ENCODE measurements at places on chromosomes 5 and 9.

GRCh38 chr5:107474716-107475489 is 195.8 kb downstream of the EFNA5 start:
- DNase-seq: no peak

- DNase-seq: no peak
Measured at GRCh38 chr5:142446131-142446959, 121.5 kb upstream of the SPRY4 start.

- DNase-seq: no peak
Measured at GRCh38 chr5:43729846-43730478, 127.0 kb downstream of the NNT start.

- no peak for DNase-seq
Measured at GRCh38 chr9:33430942-33431341, 16.5 kb downstream of the AQP3 start.

- DNase-seq: no peak
Measured at GRCh38 chr5:1028481-1029281, 20.1 kb downstream of the NKD2 start.

GRCh38 chr9:115548609-115549260 is 430.8 kb upstream of the TNC start:
- DNase-seq: no peak

- DNase-seq: no peak
Measured at GRCh38 chr5:137891849-137892248, 2.6 kb downstream of the PKD2L2 start.

GRCh38 chr5:126692971-126693370 is 84.0 kb upstream of the LMNB1 start:
- DNase-seq: no peak

DNA sequence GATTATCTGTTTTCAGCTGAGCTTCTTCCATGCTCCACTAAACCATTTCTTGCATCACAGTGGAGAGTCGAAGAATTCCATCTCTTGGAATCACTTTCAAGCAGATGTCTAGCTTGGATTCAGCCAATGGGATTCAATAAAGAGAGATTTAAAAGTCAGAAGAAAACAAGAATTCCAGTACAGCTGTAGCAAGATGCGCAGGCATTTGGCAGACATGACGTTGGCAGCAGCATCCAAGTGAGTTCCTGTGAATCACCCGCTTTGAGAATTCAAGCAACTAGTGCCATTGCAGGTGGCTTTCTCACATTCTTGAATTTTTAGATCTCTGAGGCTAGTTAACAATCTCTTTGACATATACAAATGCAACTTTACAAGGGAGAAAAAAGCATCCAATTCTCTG is 467.0 kb downstream of the CDH10 start:
- no peak for DNase-seq

- no peak for DNase-seq
Measured at GRCh38 chr5:40356248-40356647, 323.5 kb upstream of the PTGER4 start.

GRCh38 chr5:88761269-88761850 is 121.6 kb downstream of the MEF2C start:
- DNase-seq: no peak

DNA sequence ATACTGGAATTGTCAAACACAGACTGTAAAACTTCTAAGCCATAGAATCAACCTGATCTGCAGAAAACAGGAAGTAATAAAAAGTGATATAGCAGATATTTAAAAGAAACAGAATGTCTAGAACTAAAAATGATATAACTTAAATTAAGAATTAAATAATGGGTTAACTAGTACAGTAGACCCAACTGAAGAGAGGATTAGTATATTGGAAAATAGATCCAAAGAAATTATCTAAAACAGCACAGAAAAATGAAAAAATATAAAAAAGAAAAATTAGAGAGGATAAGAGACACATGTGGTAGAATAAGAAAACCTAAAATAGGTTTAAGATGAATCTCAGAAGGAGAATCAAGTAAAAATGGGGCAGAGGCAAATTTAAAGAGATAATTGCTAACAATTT is 219.9 kb downstream of the SEMA6A start:
- DNase-seq: no peak

DNA sequence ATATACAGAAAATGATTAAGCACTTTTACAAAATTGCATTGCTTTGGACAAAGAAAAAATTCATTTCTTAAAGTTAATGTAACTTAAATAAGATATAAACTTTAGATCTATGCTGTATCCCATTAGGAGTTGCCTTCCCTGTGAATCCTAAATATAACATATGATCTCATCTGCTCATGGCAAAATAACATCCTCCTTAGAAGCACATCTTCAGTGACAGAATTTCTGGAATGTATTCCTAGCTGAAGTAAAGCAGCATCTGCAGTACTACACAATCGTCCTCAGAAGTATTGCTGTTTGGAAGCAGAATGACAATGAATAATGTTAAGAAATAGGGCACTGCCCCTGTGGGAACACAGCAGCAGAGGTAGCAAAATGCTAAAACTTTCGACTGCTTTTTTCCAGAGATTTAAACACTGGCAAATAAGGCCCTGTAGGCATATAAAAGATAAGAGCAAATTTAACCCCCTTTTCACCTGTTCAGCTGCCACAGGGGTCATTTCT is 571.0 kb downstream of the PTPRD start:
- DNase-seq: no peak

DNA sequence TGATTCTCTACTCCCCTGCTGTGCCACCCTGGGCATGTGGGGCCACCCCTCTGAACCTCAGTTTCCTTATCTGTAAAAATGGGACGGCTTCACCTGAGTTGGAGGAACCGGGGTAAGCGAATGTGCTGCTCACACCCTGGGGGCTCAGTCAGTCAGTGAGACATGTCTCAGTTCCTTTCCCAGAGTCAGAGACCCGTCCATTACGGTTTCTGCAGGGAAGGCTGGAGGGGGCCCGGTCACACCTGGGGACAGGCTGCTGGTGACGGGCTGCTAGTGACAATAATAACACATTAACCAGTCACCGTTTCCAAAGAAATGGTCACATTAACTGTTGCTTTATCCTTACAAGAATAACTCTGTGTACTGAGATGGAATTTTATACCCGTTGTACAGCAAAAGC is 282.4 kb downstream of the NSG2 start:
- no peak for DNase-seq

DNA sequence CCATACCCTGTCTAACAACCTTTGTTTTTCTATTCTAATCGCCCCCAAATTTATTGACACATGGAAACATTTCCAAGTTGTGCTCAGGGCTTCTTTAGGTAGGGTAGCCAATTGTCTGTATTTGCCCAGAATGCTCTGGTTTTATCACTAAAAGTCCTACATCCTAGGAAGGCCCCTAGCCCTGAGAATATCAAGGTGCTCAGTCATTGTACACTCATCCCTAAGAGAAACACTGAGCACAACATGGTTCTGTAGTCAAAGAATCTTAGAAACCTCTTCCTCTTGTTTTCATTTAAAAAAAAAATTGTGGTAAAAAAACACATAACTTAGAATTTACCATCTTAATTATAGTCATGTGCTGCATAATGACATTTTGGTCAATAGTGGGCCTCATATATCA is 69.0 kb upstream of the BASP1 start:
- no peak for DNase-seq

DNA sequence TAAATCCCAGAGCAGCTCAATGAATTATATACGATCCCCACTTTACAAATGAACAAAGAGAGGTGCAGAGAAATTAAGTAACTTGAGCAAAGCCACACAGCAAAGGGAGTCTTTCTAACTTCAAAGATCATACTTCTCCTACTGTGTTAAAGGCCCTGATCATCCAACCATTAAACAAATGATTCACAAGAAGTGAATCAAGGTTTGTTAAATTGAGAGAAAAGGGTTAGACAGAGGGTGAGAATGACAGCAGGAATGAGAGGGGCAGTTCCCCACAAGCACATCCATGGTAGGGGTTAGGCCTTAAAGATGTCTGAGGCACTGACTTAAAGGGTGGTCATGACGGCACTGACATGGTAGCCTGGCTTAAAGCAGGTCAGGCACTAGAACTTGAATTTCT is 10.7 kb downstream of the IDNK start:
- DNase-seq: no peak

DNA sequence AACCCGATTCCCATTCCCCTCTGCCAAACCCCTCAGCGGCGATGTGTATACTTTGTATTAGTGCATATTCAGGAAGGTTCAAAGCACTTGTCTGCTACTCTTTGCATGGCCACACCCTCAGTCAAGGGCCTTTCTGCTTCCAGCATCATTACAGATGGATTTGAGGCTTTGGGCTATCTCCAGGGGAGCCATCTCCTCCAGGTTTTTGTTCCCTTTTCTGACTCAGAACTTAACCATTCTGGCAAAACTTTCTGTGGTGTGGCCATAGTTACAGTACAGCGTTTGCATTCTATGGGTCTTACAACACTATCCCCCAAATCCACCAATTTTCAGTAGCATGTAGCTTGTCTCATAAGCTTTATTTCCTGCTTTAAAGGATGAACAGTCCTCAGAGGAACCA is 36.0 kb upstream of the SVEP1 start:
- no peak for DNase-seq

GRCh38 chr5:175206669-175207068 is 237.3 kb downstream of the DRD1 start:
- no peak for DNase-seq

- no peak for DNase-seq
Measured at GRCh38 chr5:139642213-139642612, 5.9 kb upstream of the CXXC5 start.

GRCh38 chr5:175847503-175847902 is 23.9 kb upstream of the CPLX2 start:
- no peak for DNase-seq

- DNase-seq: no peak
Measured at GRCh38 chr5:133688391-133688790, 76.0 kb upstream of the FSTL4 start.

DNA sequence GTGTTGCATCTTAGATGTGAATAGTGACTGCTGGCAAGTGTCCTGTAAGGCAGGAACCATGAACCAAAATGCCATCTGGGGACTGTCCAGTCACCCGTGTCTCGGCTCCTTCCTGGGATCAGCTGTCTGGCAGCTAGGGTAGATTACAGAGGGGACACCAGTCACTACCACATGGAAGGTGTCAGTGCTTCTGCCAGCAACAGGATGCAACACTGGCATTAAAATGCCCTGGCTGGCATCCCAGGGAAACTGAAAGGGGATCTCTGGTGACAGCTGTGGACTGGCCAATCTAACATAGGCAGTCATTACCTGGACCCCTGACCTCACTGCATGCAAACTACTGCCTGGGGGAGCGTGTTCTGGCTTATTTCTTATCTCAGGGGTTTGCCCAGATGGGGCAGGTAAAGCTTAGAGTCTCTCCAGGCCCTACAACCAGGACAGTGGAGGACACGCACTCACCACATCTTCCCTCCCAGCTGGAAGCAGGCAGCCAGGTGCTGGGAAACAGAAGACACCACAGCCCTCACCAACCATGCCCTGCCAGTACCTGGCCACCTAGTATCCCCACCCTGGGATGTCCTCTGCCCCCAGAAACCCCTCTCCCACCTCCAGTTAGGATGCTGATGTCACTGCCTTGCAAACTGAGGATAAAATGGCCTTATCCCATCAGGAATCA is 83.8 kb downstream of the SEMA4D start:
- DNase-seq: no peak

- DNase-seq: no peak
Measured at GRCh38 chr5:61280205-61280604, 51.9 kb upstream of the ZSWIM6 start.

DNA sequence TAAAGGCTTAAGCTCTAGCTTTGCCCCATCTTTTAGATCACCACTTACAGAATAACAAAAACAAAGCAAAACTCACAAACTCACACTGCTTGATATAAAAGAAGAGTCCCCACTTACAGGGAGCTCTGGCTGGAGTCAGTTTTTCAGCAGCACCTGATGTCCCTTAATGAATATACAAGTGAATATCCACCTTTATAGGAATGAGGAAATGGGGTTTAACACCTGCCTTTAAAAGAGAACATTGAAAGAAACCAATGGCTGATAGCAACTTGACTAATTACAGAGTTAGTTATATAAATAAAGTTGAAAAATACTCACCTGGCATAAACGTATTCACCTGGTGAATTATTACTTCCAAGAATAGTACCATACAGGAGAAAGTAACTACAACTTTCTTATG is 20.7 kb upstream of the PURA start:
- DNase-seq: no peak

- DNase-seq: no peak
Measured at GRCh38 chr9:111598733-111599091, 735 bp downstream of the PTGR1 start.

DNA sequence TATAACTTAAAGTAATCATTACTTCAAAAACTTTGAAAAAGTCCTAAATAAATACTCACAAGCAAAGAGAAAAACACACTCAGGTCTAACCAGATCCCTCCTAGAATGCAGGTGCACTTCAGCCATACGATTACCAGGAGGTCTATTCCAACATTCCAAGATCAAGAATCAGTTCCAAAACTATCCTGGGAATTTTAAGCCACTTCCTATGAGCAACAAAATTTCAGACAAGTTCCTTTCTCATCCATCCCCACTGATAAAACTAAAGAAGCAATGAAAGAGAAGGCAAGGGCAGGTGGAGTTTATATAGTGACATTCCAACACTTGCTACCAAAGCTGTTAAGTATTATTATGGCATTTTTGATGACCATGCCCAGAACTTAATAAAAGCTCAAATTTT is 29.6 kb downstream of the MLLT3 start:
- no peak for DNase-seq

GRCh38 chr5:157245476-157245875 is 20.4 kb upstream of the CYFIP2 start:
- DNase-seq: no peak

DNA sequence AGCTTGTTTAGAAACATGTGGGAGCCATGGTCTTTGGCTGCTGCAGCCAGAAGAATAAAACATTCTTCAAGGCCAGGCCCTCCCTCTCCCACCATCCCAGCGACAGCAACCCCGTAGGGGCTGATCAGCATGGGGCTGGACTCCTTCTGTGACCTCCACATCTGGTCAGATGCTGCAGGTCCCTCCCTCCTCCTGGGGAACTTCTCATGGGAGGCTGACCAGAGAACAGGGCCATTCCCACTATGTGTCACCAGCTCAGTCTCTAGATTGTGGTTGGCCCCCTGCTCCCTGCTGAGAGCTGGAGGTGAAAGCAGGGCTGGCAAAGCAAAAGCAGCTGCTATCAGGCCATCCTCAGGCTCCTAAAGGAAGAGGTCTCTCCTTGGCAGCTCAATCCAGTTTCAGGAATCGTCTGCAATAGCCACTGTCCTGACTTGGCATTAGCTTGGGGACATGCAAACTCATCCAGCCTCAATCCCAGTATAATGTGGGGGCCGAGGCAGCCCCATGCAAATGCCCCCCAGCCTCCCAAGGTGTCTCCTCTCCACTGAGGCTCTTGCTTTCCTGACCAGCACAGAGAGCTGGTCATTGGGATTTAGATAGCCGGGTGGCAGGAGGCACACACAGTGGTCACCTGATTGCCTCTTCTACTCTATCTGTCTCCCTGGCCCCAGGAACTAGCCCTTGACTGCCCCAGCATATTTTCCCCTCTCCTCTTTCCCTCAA is 81.5 kb downstream of the NRG2 start:
- no peak for DNase-seq

All from CD4-positive, alpha-beta T cell treated with Interferon gamma for 1 hour (primary cell).